ENCODE measurements at places on chromosomes 6 and 20. TPM values are rescaled to one million over a fixed set of nuclear protein-coding genes. Genes with fewer than 3 reads are reported as not detected.

DNA sequence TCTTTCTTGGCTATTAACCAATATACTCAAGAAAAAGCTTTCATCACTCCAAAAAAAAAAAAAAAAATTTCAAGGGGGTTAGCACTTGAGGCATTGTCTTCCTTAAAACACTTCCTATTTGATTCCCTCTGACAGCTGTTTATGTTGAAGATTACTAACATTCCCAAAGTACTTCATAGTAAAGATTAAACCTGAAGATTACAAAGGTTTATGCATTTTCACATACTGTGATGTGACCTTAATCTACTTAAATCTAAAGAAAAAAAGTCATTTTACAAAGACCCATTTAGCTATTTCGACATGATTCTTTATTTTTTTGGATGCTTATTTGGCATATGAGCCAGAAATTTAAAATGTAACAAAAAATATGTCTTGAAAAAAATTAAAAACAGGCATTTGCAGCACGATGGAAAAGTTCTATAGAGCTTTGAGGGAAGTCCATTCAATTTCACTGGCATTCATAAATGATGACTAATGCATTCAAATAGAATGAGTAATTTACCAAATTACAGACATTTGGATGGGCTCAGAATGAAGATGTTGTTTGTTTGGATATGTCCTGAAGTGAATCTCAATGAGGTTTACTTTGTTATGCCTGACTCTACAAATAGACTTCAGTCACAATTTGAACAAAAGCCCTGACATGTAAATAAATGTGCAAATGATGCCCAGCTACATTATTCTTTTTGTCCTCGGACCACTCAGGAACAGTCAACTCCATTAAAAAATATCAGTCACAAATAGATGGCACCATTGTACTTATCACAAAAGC lies 674.6 kb upstream of the MARCKS start:
- no peak for DNase-seq

SLC17A3 gene
- total RNA-seq, result not detected

TRIM10 gene
- not detected for total RNA-seq

PI16 gene
- total RNA-seq, result 1.1 TPM
